ENCODE measurements at places on chromosomes 2 and 18.

- DNase-seq: no peak
These were observed 33.8 kb upstream of the SP5 start for GRCh38 chr2:170681311-170681710.

DNA sequence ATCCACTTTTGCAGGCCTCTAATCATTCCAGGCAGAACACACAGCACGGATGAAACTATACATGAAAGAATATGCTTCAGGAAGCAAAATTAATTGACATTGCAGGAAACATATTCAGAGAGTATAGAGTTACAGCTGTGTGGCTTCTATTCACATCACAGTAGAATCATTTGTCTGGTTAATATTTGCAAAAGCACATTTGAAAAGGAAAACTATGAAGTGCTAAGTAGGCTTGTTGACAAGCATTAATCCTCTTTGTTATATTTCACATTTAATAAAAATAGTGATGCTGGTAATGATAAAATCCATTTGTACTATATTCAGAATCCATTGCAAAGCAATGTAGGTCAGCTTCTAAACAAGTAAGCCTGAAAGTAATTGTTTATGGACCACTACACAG lies 32.2 kb upstream of the PIK3C3 start:
- no peak for DNase-seq

GRCh38 chr2:187689372-187689771 lies 135.1 kb upstream of the TFPI start:
- no peak for DNase-seq

- DNase-seq: no peak
These were observed 7.3 kb downstream of the SFXN5 start for GRCh38 chr2:73063909-73064875.

- DNase-seq: no peak
These were observed 587.9 kb downstream of the NRXN1 start for GRCh38 chr2:50443868-50444630.

DNA sequence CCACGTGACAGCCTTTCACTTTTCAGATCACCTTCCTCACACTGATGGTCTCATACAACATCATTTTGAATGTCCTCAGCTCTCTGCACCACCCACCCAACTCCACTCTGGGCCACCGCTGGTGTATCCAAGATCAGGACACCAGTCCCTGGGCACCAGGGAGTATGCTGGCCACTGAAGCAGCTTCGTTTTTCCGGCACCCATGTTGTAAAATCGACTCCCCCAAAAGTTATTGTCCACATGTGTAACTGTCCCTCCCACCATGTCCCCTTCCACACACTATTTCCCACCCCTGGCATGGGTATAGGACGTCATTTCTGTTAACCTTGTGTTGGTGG lies 96.4 kb downstream of the TGOLN2 start:
- no peak for DNase-seq

GRCh38 chr2:173869244-173870229 lies 95.6 kb downstream of the SP3 start:
- no peak for DNase-seq

- no peak for DNase-seq
These were observed 44.9 kb upstream of the TWIST2 start for GRCh38 chr2:238802957-238803356.

DNA sequence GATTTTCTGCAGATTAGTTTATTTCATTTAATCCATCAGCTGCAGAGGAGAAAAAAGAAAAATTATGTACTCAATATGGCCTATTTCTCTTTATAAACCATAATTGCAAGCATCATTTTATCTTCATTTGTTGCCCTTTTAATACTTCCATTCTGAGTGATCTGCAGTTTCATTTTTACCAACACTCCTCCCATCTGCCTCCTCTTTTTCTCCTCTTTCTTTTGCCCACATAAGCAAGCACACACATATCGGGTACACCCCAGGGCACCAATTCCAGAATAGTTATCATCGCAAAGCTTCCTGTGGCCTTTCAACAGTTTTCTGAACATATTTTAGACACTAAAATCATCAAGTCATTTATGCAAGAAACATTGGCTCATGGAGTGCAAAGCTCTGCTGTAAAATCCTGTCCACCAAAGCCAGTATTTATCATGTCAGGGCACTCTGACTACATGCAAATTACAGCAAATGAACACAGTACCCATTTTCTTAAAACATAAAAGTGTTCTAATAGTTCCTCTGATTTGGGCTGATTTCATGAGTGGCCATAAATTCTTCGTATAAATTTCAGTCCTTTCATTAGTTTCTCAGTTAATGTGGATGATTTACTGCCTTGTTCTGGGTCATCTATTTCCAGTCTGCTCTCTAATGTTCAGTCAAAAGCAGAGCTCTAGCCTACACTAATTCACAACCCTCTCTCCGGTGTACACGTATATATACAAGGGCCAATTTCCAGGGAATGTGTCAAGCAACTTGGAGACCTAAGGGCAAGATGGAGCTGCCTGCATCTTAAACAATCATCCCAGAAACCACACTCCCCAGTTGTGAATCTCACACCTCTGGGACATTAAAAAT lies 281.3 kb downstream of the STK39 start:
- no peak for DNase-seq

DNA sequence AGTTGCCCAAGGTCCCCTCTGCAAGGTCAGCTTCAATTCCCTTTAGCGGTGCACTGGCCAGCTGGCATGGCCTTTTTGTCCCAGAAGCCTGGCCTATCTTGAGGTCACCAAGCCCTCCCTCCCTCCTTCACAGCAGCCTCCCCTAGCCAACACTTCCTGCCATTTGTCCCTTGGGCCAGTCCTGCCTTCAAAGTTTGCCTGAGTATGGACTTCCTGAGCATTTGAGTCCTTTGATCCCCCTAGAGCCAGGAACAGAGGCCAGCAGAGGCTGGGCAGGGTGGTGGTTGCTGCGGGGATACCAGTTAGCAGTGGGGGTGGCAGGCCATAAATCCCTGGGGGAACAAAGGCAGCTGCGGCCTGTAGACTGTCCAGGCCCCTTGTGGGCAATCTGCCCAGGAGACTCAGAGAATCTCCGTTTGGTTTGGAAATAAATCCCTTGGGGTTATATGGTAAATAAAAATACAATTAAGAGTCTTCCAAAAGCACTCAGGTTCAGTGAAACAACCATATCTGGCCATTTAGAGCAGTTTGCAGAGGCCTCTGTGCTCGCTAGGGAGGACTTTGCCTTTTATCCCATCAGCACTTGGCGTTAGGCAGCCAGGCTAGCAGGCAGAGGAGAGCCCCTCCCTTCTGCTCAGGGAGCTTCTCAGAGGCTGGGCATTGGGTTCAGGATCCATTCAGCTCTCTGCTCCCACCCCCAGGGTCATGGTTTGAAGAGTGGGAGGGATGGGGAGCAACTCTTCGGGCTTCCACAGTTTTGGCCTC lies 3.1 kb upstream of the HES6 start:
- DNase-seq: no peak

- no peak for DNase-seq
These were observed 54.4 kb downstream of the TNS1 start for GRCh38 chr2:217948351-217948791.

GRCh38 chr2:43343573-43344304 lies 117.3 kb upstream of the ZFP36L2 start:
- no peak for DNase-seq

DNA sequence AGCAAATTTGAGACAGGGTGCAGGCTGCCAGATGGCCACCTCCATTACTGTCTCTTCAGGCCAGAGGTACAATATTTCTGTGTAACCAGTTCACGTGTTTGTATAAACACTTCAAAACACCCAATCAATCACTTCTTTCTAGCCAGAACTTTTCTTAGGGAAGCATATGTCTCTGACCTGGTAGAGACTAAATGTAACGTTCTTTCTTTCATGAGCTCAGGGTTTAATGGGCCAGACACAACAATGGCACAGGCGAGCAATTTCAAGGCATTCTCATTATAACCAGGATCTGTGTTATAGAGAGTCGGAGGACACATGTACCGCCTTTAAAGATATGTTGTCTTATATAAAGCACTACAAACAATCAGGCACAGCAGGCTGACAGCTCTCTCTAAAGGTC lies 1846.4 kb upstream of the PIK3C3 start:
- no peak for DNase-seq

GRCh38 chr2:183179156-183179555 lies 54.9 kb downstream of the NUP35 start:
- DNase-seq: no peak

- no peak for DNase-seq
These were observed 64.2 kb downstream of the TPO start for GRCh38 chr2:1477196-1478040.

GRCh38 chr2:141137122-141137693 lies 993.6 kb downstream of the LRP1B start:
- no peak for DNase-seq

- no peak for DNase-seq
These were observed 62.7 kb downstream of the PTRHD1 start for GRCh38 chr2:24730481-24730880.

All from stimulated activated CD8-positive, alpha-beta memory T cell treated with anti-CD3 and anti-CD28 coated beads, Interleukin-2, amount 100 ng/mL, for 48 hours (primary cell).